ENCODE measurements at places on chromosomes 1 and 21.

- no peak for DNase-seq
These were observed 85.5 kb downstream of the VWA5B1 start for GRCh38 chr1:20376171-20376570.

GRCh38 chr1:11650331-11650991 lies 3.8 kb downstream of the FBXO2 start:
- peak; percentile 82 for DNase-seq

DNA sequence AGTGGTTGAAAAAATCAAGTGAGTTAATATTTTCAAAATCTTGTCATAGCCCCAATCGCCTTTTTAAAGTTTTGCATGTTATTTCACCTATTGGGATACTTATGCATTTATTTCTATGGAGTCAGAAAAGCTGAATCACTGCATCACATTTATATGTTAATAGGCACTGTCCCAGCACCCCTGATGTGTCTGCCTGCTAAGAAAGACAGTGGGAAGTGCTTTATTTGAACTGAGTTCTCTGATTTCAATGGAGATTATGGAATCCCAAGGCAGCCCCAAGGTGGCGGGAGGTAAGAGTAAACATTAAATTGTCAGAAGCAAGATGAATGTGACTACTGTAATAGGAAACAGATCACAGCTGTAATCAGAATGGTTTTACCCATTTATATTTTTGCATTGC lies 2225.7 kb downstream of the NCAM2 start:
- DNase-seq = no peak

DNA sequence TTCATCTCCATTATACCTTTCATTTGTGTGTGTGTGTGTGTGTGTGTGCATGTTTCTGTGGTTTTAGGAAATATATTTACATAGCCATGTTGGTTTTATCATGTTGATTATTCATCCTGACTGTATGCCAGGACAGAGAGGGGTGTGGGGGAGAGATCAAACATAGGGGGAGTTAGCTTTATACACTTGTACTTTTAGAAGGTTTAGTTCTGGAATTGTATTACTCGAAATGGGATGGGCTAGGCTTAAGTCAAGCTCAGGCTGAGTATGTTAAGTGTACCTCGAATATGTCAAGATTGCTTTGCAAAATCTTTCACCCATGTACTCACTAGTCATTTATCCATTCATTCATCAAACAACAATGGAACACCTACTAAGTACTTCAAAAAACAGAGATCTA lies 123.3 kb downstream of the HMCN1 start:
- DNase-seq = no peak

DNA sequence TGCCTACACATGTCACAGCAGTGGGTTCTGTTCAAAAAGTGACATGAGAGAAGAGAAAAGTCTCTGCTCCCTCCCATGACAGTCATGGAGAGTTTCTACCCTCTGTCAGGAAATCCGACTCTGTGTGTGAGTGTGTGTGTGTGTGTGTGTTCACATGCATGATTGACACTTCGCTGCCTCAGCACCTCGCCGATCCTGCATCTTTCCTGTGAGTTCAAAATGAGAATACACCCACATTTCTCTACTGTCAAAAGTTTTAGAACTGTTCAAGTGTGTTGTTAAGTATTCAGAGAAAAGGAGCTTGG lies 46.2 kb upstream of the COX20 start:
- DNase-seq = no peak

GRCh38 chr21:43302062-43302700 lies 124.8 kb downstream of the SIK1 start:
- DNase-seq = no peak

DNA sequence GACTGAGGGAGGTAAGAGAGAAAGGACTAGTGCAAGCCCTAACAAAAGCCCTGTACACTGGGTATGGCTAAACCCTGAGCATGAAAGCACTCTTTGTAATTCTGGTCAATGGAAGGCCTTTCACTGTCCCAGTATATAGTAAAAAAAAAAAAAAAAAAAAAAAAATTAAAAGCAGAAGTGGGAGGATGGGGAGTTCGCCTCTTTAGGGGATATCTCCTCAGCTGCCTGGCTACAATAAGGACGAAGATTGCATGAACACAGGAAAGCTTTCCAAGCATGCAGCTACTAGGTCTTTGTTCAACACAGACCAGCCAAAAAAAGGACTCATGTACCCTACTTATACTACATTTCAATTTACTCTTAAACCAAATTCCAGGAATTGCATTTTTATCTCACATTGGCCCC lies 59.1 kb downstream of the EIF4G3 start:
- DNase-seq = no peak

DNA sequence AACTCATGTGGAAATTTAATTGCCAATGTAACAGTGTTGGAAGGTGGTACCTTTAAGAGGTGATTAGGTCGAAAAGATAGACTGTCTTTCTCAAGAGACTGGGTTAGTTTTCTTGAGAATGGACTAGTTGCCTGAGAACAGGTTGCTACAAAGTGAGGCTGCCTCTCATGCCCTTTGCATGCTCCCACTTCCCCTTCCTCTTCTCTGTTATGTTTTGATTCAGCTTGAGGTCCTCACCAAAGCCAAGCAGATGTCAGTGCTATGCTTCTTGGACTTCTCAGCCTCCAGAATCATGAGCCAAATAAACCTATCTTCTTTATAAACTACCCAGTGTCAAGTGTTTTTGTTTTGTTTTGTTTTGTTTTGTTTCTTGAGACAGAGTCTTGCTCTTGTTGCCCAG lies 187.0 kb upstream of the RUNX1 start:
- no peak for DNase-seq

DNA sequence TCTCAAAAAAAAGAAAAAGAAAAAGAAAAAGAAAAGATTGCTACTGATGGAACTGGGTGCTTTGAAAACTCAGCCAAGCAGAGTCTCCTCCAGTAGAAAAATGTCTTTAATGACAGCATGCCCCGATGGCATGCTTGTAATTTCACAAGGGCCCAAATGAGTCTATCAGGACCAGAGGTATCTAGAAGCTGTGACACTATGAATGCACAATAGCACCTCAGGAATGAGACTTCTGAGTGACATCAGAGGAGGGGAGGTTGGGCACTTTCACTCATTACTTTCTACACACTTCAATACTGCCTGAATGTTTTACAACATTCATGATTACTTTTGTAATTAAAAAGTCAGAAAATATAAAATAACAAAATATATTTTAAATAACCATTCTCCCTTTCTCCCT lies 15.1 kb upstream of the CD58 start:
- DNase-seq = no peak

- peak; percentile 20 for DNase-seq
These were observed 37.2 kb downstream of the KCNJ6 start for GRCh38 chr21:37878946-37879660.

- no peak for DNase-seq
These were observed 56.3 kb downstream of the KCNAB2 start for GRCh38 chr1:6101826-6102531.

DNA sequence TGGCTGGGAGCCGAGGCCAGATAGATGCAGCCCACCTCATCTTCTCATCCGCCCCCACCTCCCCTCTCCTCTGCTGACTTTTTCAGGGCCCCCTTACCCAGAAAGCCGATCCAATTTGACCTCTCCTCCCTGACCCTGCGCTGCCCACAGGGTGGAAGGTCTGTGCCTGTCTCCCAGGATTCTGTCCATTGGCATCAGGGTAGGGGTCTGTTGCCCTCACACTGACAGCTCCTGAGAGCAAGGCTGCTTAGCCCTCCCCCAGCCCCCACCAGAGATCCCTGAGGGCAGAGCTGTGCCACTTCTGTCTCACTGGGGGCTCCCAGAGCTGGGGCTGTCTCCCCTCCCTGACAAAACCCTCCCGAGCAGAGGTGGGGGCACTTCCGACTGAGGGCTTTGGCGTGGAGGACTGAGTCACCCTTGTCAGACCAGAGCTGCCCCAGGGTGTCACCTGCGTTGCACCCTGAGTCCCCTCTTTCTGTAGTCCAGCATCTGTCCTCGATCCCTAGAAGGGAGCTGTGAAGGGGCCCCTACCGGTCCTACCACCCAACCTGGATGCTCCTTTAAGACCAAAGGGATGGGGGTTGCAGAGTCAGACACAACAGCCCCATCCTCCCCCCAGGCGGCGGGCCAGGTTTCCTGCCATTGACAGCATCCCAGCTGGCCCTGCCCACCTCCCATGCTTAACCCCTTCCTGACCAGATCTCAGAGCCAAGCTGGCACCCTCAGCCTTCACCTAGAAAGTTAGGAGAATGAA lies 2.4 kb upstream of the FAM110D start:
- DNase-seq = no peak

GRCh38 chr1:12197483-12197880 lies 30.7 kb downstream of the TNFRSF1B start:
- no peak for DNase-seq

DNA sequence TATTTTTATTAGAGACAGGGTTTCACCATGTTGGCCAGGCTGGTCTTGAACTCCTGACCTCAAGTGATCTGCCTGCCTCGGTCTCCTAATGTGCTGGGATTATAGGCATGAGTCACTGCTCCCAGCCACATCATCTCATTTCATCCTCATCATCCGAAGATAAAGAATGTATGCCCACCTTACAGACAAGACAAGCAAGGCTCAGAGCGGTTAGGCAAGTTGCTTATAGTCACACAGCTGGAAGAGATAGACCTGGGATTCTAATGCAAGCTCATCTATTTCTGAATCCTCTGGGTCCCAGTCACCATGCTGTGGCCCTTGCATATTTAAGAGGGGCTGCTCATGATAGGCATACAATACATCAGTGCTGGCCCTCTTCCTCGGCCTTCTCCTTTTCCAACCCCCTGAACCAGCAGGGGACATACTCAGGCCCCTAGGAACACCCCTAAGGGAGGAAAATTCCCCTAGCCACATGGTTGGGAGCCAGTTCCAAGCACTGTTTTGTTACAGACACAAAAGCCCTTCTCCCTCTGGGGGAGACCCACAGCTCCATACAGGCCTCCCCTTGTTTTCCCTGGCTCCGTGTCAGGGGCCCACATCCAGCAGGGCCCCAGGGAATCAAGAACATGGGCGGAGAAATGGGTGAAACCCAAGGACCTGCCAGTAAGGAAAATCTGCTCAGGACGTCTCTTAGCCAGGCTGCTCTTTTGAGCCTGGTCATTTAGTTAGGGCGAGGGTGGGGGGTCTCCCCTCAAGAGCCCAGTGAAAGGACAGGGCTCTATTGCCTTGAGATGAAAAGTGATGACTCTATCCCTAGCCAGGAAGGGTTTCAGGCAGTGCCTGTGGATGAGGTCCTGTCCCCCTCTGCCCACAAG lies 6.9 kb downstream of the CSRP1 start:
- DNase-seq = no peak

- DNase-seq = no peak
These were observed 2.5 kb upstream of the DENND2D start for GRCh38 chr1:111202707-111203623.

GRCh38 chr1:26053718-26054560 lies 8.0 kb upstream of the SLC30A2 start:
- no peak for DNase-seq

- no peak for DNase-seq
These were observed 11.6 kb downstream of the EIF4G3 start for GRCh38 chr1:21165076-21165475.

- no peak for DNase-seq
These were observed 10.8 kb downstream of the CCDC24 start for GRCh38 chr1:44002165-44002564.

GRCh38 chr1:241485145-241485544 lies 34.4 kb downstream of the FH start:
- DNase-seq = no peak
